ENCODE measurements at places on chromosomes 13 and 19. TPM values are rescaled to one million over a fixed set of nuclear protein-coding genes. Genes with fewer than 3 reads are reported as not detected.

DNA sequence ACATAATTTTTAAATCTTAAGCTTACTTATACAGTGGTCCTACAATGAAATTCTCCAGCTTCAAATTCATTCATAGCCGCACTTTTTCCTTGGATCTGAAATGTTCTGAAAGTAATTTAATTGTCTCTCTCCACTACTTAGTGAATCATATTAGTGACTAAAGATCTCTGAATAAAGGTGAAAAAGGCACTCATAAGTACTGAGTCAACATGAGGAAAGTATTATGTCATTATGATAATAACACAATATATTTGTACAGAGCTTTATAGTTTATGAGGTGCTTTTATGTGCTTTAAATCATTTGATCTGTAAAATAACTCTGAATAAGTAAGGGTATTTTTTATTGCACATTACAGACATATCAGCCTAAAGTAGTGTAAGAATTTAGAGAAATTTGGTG, 628.2 kb upstream of the SLITRK5 start:
- no peak for DNase-seq

CACNG6 gene
- total RNA-seq = not detected

DNA sequence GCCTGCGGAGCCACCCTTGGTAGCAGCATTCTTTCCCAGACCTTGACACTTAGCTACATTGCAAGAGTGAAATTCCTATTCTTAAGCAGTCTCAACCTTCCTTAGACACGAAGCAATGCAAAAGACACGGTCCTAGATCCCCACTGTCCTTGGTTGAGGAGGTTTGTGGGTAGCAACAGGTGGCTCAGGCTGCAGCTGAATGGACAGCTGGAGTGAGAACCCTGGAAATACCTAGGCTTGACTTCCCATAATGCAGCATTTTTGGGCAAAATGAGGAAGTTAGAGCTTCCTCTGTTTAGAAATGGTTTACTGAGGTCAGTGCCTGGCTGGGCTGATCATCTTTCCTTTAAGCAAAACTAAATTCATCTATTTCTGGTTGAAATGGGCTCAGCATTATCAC, 296.6 kb downstream of the RFC3 start:
- DNase-seq = no peak

TMEM272 gene
- not detected for total RNA-seq

DNA sequence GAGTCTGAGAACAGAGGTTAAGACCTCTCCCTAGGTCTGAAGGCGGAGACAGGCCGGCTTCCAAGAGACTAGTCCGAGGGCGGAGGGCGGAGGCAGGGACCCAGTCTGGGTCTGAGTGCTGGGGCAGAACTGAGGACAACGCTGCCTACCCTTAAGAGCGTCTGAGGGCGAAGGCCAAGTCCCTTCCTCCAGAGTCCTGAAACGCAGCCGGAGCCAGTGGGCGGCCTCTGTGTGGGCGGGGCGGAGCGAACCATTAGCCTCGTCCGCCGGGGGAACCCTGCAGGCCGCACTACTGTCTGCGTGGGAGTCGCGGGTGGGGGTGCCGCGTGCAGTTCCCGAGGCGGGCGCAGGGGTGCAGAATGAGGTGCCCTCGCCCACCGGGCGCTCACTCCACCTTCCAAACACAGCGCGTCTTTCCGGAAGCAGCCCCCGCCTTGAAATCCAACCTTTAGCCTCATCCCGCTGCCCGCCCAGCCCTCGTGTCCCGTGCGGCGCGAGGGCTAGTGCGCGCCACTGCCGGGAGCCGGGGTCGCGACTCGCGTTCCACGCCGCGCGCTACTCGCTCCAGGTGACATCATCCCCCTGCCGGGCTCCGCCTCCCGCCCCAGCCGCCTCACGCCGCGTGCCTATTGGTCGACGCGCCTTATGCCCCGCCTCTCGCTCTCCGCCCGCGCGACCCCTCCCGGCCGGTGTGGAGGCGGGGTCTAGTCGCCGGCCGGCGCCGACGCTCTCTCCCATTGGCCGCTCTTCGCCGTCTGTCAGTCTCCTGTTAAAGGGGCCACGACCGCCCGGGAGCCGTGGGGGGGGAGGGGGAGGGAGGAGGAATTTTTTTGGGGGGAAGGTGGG, at the start of gene C19orf73:
Gene C19orf73, minus strand, starts transcription at position 579 of the 846 bp plus-strand sequence. Its CDS starts 121 bp downstream, at position 458.
- DNase-seq = peak; percentile 96

ZNF433 gene
- total RNA-seq = 9.2 TPM

All from body of pancreas (tissue), 4 donors.